Stimulated activated CD4-positive, alpha-beta T cell treated with anti-CD3 and anti-CD28 coated beads, Interleukin-1b, Interleukin-23, amount 100 ng/mL, for 4 hours (primary cell): ENCODE measurements at places on chromosomes 12 and 14.

DNA sequence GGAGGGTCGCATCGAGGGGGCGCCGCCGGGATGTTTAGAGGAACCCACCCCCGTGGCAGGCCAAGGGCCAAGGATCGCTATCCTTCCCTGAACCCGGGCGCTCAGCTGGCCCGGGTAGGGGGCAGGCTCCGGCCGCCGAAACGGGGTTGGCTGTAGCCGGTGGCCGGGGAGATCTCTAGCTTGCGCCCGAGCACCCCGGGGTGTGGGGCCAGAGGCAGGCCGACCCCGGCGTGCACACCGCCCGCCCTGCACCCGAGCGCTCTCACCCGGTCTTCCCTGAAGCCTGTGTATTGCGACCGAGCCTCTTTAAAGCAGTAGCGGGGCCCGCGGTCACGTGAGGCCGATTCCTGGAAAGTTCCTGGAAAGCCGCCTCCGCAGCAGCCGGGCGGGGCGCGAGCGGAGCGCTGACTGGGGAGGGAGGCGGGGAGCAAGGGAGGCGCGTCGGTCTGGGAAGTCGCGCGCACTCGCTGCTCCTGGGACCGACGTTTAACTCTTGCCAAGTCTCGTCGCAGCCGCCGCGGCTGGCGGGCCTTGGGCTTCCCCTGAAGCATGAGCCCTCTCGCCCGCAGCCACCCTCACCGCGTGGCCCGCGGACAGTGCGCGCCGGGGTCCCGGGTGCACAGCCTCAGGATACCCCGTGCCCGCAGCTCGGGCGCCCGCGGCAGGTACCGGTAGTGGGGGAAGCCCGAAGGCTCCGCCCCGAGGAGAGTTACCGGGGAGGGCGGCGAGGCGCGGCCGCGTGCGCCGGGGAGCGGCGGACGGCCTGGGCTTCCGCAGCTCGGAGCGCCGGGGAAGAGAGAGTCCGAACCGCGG, 1.7 kb upstream of the SOCS2 start:
- peak; percentile 90 for DNase-seq

GRCh38 chr14:21182166-21182565, 26.3 kb upstream of the OR5AU1 start:
- DNase-seq: no peak

DNA sequence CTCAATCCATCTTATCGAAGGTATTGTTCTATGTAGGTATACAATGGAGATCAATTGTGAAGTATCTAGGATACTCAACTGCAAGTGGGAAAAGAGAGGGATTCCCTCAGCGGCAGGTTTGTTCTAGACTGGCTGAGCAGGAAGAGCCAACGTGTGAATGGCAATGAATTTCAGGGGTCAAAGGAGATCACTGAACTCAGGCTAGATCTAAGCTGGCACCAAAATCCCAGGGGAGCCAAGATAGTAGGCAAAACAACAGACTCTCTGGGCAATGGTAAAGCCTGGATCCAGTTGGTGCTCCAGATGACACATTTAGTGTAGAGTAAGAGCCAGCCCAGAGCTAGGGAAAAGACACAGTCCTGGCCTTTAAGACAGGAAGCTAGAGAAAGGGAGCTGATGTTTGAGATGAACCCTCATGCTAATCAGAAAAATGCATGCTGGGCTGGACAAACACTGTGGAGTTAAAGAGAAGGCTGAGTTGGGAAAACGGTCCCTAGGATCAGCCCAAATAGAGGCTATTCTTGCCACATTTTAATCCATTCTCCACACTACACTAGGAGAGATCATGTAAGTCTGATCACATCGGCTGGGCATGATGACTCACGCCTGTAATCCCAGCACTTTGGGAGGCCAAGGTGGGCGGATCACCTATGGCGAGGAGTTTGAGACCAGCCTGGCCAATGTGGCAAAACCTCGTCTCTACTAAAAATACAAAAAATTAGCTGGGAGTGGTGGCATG, 45.6 kb downstream of the EFCAB11 start:
- no peak for DNase-seq

- DNase-seq: no peak
These were observed 13.4 kb downstream of the TNFAIP2 start for GRCh38 chr14:103136388-103137271.

- DNase-seq: no peak
These were observed 15.1 kb upstream of the GALNT6 start for GRCh38 chr12:51406290-51406689.

GRCh38 chr14:46054526-46054925, 597.1 kb downstream of the RPL10L start:
- no peak for DNase-seq
